Stimulated activated CD8-positive, alpha-beta memory T cell treated with anti-CD3 and anti-CD28 coated beads, Interleukin-7, amount 100 ng/mL, for 24 hours (primary cell): ENCODE measurements at places on chromosomes 1 and 21.

GRCh38 chr1:189868021-189868420 is 609.6 kb downstream of the BRINP3 start:
- DNase-seq: no peak

DNA sequence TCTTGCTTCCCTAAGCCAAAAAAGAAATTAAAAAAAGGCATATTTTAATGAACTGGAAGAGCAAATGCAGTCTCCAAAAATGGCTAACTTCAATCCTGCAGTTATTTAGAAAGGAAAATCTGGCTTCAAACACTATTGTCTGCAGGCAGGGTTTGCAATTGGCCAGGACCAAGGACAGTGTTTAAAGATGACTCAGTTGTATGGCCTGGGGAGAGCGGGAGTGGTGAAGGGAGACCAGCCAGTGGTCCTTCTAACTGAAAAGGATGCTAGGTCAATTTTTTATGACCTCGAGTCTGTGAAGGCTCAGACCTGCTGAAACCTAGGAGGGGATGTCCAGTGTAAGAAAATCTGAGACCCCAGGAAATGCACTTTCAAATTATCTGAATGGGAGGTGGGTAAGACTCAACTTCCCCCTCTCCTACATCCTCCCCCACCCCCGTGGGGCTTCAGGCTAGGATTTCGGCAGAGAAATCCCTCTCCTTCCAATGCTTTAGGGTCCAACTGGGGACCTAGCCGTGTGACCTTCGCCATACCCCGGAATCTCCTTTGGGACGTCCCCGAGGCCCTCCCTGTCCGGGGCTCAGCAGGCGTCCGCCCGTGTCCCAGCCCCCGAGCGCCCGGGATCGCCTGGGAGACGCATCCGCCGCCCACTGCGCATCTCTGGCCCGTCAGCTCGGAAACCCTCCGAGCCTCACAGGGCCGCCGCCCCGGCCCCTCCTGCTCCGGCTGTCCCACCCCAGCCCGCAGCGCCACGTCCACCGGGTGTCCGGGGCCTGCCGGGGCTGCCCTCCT is 602 bp upstream of the RIMKLA start:
- DNase-seq: no peak

DNA sequence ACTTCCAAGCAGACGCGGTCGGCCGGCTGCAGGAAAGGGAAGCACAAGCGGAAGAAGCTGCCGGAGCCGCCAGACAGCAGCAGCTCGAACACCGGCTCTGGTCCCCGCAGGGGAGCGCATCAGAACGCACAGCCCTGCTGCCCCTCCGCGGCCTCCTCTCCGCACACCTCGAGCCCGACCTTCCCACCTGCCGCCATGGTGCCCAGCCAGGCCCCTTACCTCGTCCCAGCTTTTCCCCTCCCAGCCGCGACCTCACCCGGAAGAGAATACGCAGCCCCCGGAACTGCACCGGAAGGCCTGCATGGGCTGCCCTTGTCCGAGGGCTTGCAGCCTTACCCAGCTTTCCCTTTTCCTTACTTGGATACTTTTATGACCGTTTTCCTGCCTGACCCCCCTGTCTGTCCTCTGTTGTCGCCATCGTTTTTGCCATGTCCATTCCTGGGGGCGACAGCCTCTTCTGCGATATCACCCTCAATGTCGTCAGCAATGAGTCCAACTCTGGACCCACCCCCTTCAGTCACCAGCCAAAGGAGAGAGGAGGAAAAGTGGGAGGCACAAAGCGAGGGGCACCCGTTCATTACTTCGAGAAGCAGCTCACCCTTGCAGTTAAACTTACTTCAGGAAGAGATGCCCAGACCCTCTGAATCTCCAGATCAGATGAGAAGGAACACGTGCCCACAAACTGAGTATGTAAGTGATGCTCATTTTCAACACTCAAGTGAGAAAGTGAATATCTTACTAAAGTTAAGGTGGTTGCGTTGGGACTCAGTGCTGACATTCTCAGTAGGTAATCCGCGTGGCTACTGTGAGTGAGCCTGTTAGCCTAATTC is 25.5 kb downstream of the UTS2 start:
- DNase-seq: no peak

GRCh38 chr1:17314491-17314971 is 6.5 kb downstream of the PADI4 start:
- no peak for DNase-seq

DNA sequence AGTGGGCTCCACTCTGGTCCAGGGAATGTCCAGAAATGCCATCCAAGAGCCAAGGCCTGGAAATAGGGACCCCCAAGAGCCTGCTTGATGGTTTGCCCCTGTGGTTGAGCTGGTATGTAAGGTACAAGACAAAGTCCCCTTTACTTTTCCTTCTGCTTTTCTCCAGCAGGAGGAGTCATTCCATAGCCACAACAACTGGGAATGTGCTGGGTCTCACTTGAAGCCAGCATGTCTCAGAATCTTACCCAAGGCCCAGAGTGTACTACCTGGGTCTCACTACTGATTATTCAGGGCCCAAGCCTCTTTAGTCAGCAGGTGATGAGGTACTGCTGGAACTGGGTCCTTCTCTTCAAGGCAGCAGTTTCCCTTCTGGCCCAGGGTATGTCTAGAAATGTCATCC is 62.1 kb upstream of the CD55 start:
- DNase-seq: no peak

GRCh38 chr1:209920844-209921243 is 17.2 kb upstream of the SYT14 start:
- no peak for DNase-seq

DNA sequence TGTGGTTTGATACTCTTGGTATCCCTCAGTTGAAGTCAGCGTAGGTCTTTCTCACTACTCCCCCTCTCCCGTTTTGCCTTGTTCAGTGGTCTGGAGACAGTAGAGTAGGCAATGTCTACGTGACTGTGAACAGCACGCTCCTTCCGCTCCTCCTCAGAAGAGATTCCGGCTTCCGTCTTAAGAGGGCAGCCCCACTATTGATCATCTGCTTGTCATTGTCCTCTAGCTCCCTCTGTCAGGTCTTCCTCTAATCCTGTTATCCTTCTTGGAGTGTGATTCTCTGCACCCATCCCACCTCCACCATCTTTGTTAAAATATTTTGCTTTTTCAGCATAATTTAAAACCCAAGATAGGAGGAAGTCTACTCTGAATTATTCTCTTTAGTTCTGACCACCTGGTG is 129.9 kb upstream of the KCNK2 start:
- no peak for DNase-seq

DNA sequence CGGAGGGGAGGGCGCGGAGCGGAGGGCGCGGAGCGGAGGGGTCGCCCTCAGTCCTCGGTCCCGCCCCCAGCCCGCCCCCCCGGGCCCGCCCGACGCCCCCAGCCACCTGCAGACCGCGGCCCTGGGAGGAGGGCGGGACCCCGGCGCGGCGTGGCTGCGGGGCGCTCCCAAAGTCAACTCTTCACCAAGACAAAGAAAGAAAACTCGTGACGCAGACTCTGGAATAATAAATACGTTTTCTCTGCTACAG is 1.2 kb downstream of the HES4 start:
- DNase-seq: no peak

DNA sequence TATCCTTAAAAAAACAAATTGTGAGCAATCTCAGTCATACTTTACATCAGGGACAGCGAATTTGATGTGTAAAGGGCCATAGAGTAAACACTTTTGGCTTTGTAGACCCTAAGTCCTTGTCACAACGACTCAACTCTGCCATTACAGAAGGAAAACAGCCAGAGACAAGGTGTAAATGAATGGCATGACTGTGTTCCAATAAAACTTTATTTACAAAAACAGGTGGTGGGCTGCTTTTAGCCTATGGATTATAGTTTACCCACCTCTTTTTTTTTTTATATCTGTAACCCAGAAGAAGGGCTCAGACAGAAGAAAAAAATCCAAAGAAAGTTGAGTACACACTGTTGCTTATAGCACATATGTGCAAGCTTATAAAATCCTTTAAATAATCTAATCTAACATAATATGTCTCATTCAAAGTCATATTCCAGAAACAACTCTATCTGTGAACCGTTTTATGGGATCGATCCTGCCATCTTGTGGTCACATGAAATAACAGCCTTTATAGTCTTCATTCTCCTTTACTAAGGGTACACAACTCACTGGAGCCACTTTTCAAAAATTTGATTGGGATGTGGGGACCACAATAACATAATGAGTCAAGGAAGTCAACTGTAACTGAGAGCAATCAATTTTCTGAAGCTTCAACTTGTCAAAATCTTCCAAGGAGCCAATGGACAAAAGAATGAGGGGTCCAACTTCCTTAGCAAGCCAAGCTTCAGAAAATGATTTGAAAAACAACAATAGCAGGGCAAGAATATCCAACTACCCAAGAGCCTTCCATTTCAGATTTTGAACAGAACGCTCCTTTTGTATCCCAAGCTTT is 142.2 kb upstream of the KRTAP19-8 start:
- DNase-seq: no peak

DNA sequence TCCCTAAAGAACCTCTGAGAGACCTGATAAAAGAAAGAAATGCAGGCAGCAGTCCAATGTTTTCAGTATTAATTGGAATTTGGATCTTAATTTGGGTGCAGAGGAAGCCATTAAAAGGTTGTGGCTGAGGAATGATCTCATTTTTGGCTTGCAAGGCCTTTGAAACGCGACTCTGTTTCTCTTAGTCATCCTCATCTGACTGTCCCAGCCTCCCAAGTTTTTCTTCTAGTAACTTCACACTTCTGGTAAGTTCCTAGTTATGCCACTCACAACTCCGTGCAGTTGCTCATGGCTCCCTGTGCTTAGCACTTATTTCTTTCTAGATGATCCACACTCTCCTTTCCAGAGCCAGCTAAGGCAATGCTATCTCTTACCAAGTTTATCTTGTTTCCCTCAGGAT is 147.4 kb upstream of the USP24 start:
- no peak for DNase-seq

GRCh38 chr1:184299796-184300195 is 87.0 kb upstream of the C1orf21 start:
- DNase-seq: no peak

DNA sequence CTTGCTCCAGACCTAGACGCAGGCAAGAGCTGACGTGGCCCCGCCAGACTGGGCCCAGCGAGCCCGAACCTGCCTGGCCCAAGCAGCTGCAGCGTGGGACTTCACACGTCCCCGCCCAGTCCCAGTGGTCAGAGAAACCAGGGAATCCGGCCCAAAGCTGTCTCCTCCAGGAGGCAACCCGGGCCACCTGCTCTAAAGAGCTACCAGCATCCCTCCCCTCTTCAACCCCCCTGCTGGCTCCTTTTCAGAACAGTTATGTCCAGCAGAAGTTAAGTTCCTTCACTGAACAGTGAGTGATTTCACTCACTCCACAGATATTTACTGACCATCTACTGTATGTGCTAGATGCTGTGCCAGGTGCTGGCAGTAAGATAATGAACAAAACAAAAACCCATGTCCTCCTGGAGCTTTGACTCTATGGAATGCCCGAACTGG is 2.1 kb upstream of the EFNA1 start:
- no peak for DNase-seq

DNA sequence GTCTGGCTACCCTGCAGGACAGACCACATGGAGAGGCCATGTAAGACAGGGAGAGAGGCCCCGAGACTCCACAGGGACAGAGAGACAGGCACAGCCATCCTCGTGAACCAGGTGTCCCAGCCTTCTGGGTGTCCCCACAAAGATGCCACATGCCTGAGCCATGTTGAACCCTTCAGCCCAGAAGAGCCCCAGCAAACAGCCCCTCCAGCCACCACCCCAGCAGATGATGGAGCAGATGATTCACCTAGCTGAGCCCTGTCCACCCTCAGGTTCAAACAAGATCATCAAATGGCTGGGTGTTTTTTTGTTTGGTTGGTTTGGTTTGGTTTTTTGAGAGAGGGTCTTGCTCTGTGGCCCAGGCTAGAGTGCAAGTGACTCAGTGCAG is 78.7 kb downstream of the DHRS3 start:
- no peak for DNase-seq

- DNase-seq: no peak
Measured at GRCh38 chr1:8747879-8748825, 69.3 kb downstream of the RERE start.

GRCh38 chr1:2939041-2939552 is 82.2 kb upstream of the ACTRT2 start:
- DNase-seq: no peak

DNA sequence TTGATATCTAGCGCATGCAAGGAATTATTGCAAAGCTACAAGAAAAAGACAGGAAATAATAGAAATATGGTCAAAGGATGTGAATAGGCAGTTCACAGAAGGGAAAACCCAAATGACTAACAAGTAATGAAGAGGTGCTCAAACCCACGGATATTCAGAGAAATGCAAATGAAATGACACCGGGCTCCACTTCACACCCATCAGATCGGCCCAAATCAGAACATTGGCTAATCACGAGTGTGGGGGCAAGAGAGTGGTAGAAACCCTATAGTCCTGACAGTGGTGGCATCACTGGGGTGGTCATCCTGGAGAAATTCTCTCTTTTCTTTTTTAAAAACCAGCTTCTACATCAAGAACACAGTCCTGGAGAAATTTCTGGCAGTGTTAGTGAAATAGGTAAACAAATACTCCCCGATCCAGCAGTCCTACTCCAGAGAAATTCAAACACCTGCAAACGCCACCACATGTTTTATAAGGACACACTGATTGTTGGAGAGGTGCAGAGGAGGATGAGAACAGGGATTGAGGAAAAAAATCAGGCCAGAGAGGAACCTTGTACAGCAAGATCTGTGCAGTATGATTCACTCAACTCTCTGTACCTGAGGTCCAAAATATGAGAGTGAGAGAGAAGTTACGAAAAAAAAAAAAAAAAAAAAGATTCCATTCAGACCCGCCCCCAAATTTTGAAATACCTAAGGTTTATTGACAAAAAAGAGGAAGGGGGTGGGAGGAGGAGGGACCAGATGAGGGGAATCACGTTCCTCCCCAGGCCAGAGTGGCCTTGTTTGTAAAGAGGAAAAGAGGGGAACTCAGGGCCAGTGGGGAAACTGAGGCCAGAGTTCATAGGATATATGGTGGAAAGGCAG is 9.2 kb upstream of the TNFRSF1B start:
- no peak for DNase-seq

DNA sequence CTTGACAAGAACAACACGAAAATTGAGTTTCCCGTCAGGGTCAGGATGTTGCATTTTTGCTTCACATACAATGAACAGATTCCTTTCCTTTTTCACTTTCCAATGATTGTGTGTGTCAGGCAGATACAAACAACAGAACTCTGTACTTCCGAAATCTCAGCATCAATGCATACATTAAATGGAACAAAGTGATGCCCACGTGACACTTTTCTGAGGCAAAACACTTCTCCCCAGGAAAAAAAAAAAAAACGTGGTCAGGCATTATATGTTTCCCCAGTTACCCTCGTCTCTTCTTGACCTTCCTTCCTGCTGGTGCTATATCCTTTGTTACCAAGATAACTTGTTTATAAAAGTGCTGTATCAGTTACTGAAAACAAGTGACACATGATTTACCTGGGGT is 181.8 kb downstream of the ZNF281 start:
- DNase-seq: no peak

- no peak for DNase-seq
Measured at GRCh38 chr1:21264898-21265297, 25.4 kb downstream of the ECE1 start.

- DNase-seq: no peak
Measured at GRCh38 chr1:212953321-212953720, 3.0 kb downstream of the VASH2 start.

GRCh38 chr1:171637928-171638576 is 14.4 kb downstream of the MYOC start:
- DNase-seq: no peak

- DNase-seq: no peak
Measured at GRCh38 chr1:30368651-30369240, 354.6 kb downstream of the MATN1 start.
